ENCODE measurements at places on chromosomes 12 and 14.

- DNase-seq: peak; percentile 72
Measured at GRCh38 chr12:52837413-52837741, 3.3 kb upstream of the KRT79 start.

- no peak for DNase-seq
Measured at GRCh38 chr12:40435251-40435650, 210.5 kb downstream of the LRRK2 start.

DNA sequence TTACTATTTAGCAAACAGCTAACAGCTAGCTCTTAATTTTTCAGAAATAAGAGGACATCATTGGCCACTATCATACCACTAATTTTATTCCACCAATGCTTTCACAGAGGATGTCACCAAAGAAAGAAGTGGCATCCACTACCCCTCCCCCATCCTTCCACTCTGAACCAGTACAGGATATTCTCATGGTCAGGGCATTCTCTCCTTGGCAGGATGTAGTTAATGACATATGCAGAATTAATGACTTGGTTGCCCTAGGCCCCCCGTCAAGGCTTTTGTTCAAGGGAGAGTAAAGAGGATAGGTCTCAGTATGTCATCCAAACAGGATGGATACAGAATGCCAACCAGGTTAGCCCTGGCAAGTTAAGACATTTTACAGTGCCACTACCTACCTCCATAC lies 18.9 kb upstream of the NUP107 start:
- no peak for DNase-seq

GRCh38 chr12:50806176-50806575 lies 36.5 kb upstream of the TMPRSS12 start:
- DNase-seq: no peak

DNA sequence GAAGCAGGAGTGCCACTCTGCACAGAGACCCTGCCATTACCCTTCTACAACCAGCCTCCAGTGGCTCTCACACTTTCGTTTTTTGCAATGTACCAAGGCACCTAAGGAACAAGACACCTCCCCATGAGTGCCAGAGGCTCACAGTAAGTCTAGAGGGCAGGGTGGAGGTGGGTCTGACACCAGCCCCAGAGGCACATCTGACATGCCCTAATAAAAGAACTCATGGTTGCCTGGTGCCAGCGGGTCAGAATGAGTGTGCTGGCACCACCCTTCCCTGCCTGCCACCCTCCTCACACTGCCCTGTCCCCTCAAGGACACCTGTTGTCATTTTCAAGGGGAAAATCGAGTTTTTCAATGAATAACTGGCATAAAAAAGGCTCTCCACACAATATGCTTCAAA lies 161.2 kb downstream of the FOXN3 start:
- DNase-seq: no peak

DNA sequence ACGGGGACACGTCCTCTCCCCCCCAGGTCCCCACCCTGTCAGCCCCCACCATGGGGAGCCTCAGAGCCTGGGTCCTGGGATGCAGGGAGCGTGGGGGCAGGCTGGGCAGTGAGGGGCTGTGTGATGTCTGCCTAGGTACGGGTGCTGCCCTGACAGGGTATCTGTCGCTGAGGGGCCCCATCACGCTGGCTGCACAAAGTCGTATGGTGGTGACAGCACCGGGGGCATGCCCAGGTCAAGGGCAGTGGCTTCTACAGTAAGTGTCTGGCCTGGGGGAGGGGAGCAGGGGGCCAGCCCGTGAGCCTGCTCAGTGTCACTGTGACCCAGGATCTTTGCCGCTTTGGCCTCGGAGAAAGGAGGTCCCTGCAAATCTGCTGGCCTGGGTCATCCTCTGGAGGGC lies 23.3 kb downstream of the PAPLN start:
- DNase-seq: no peak

GRCh38 chr12:95547522-95548055 lies 3.7 kb downstream of the USP44 start:
- DNase-seq: peak; percentile 26

- DNase-seq: no peak
Measured at GRCh38 chr14:66509874-66510273, 1.9 kb downstream of the GPHN start.

GRCh38 chr12:132638541-132639408 lies 20.2 kb downstream of the P2RX2 start:
- peak; percentile 56 for DNase-seq

- no peak for DNase-seq
Measured at GRCh38 chr14:100804558-100805309, 21.2 kb upstream of the MEG3 start.

GRCh38 chr14:95664546-95664945 lies 21.7 kb upstream of the TCL1B start:
- DNase-seq: no peak

- no peak for DNase-seq
Measured at GRCh38 chr14:72616294-72616693, 277.6 kb downstream of the DPF3 start.

GRCh38 chr12:101902641-101903040 lies 25.3 kb downstream of the DRAM1 start:
- DNase-seq: no peak

DNA sequence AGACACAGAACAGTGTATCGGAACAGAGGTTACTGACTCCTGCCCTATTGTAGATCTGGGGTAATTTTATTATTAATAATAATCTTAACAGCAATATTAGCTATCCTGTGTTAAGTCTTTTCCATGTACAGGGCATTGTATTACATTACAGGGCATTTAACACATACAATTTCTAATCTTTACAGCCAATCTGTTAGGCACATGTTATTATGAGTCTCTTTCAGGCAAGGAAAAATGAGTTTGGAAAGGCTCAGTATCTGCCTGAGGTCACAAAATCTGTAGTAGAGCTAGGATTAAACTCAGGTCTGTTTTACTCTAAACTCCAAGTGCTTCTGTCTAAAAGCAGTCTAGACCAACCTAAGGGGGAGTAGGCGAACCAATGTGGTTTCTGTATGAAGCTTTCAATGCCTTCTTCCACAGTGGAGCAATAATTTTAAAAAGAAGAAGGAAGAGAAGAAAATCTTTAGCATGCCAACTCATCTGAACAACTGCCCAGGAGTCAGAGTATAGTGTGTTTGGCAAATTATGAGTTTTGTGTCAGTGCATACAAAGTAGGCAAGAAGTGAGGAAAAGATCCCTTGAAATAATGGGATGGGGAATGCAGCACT lies 192.6 kb downstream of the CHST11 start:
- no peak for DNase-seq

DNA sequence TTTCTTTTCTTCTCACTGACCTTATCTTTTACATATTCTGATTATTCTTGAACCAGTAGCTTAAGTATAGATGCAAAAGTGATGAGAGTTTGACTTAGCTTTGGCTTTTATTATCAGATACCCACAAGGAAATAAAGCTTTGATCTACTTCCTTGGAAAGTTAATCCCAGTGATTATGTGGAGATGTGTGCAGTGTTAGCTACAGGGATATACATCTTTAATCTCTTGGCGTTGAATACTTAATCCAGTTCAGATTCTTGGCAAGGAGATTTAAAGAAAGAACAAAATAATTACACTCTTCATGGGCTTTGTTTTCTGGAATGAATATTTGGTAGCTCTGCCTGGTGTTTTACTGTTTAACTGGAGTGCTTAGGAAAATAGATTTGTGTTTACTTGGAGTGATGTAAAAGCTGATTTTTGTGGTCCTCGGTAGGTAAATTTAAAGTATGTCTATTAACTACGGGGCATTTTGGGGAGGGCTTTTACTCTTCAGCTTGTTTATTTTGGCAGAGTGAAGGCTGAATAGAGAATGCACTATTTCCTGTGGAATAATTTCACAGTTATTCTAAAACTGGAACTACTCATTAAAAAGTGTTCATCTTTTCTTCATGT lies 150.1 kb upstream of the LRIG3 start:
- no peak for DNase-seq

- DNase-seq: no peak
Measured at GRCh38 chr12:1827826-1828805, 7.8 kb downstream of the LRTM2 start.

DNA sequence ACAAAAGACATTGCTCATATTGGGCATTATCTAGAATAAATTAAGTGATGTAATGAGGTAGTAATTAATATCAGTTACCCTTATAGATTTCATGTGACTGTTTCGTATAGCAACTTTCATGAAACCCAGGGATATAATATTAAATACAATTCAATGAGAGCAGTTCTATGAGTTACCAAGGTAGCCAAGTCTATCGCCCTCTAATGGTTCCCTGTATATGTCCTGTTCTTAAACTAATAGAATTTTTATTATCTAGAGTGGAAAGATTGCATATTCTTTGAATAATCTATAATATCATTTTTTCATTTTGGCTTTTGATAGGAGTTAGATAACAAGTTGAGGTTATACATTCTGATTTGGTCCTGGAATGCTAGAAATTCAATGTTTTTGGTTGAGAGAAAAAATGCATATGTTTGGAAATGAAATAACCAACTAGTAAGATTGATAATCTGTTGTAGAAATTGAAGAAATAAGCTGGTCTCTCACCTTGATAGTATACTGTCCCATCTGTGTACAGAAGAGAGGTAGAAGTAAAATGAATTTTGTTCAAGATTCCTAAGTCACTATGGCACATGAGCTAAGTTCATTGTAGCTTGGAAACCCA lies 59.7 kb downstream of the SCFD1 start:
- DNase-seq: peak; percentile 12

DNA sequence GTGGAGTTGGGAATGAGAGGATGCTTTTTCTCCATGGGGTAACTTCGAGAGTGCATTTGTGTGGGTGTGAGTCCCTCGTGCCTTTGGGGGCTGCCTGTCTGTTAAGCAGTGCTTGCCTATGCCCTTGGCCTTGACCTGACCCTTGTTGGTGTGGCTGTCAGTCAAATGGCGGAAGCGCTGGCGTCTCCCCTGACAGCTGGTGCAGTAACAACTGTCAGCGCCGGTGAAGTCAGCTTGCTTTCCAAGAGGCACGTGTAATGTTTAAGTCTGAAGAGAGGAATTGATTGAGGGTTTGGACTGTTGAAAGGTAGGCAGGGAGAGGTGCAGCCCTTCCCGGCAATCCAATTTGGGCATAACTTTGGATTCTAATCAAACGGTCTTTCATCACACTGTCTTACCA lies 211.3 kb downstream of the AACS start:
- no peak for DNase-seq

GRCh38 chr14:74302152-74302628 lies 544 bp downstream of the ABCD4 start:
- DNase-seq: peak; percentile 87

DNA sequence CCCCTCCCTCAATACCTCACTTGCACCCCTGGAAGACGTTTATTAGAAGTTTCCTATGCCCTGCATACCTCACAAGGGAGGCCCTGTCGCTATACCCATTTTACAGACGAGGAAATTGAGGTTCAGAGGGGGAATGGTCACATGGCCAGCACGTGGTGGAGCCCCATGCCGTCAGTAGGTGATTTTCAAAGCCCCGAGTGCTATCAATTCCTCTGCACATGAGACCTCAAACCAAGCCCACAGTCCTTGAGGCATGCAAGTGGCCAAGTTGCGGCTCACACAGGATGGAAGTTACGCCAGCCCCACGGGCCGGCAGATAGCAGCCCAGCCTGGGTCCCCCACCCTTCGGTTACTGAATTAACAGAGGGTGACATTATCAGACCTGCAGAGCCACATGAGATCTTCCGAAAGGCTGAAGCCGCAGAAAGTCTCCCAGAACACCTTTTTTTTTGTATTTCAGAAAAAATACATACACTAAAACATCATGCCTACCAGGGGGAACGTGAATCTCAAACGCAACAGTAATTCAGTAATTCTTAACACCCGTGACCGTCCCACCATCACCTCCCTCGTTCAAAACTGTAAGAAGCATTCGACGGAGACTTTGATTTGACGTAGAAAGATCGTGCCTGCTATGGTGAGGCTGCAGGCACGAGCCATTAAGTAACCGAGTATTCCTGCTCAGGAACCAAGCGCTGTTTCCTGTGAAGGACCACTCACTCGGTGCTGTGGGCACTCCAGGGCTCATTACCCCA lies 129.0 kb downstream of the RFLNA start:
- DNase-seq: no peak

GRCh38 chr12:131220331-131220685 lies 266.6 kb downstream of the ADGRD1 start:
- DNase-seq: no peak

- DNase-seq: no peak
Measured at GRCh38 chr12:47073951-47074350, 5.5 kb upstream of the PCED1B start.
